ENCODE measurements at places on chromosomes 13 and 19. TPM values are rescaled to one million over a fixed set of nuclear protein-coding genes. Genes with fewer than 3 reads are reported as not detected.

DNA sequence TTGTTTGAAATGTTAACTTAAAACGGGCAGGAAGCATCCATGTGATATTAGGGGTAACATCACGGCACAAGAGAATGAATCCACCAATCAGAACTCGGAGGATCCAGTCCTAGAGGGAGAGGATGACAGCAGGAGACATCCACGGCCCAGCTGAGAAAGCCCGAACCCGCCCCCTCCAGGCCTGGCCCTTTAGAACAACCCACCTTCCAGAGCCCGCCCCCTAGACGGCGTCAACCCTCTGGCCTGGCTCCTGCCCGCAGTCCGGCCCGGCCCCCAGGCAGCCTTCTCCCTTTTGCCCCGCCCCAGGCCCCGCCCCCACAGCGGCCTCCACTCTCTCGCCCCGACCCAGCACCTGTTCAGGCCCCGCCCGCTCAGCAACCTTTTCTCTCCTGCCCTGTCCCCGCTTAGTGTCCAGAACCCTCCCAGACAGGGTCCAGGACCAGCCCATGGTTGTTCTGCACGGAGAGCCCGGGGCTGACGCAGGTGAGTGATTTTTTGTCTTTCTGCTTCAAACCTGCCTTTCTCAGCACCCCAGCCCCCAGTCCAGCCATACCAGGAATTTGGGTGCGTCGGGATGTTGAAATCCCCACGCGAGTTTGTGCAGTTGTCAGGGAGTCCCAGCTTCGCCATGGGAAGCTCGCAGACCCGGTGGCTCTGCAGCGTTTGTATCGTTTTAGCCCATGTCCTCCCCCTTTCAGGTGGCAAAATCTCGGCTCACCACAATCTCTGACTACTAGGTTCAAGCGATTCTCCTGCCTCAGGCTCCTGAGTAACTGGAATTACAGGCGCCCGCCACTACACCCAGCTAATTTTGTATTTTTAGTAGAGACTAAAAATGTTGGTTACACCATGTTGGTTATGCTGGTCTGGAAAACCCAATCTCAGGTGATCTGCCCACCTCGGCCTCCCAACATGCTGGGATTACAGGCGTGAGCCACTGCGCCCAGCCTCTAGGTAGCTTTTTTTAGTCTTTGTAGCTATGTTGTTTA is 16.1 kb downstream of the ZNF816 start:
- DNase-seq: no peak
- H3K36me3 ChIP-seq: peaks cover 42% of the 10 kb centered on the region
- no peak overlapping the region for H3K27ac ChIP-seq

DNA sequence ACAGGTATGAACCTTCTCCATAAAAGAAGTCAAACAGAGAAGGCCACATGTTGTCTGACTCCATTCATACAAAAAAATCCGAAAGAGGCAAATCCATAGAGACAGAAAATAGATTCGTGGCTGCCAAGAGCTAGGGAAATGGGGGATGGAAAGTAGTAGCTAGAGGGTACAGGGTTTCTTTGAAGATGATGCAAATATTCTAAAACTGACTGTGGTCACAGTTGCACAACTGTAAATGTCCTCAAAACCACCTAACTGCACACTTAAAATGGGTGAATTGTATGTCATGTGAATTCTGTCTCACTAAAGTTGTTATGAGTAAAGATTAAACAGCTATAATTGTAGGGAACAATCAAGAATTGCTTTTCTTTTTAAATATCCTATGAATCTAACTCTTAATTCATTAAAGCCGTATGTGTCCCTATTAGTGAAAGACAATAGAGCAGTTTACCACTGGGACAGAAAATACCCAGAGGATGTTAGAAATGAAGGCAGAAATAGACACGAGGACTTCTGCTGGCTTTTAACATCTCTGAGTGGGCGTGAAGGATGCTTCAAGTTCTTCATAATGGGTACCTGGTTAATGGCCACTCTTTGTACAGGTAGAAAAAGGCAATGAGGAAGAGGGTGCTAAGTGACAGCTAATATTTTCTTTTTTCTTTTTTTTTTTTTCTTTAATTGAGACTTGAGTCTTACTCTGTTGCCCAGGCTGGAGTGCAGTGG is 21.2 kb downstream of the INSR start:
- H3K36me3 ChIP-seq: no peaks in the 10 kb centered on the region
- H3K27ac ChIP-seq: no peak overlapping the region
- H3K4me1 ChIP-seq: no peaks in the 10 kb centered on the region
- H3K4me3 ChIP-seq: no peak overlapping the region
- DNase-seq: no peak

The KIR2DL1 gene
- total RNA-seq: not detected

DNA sequence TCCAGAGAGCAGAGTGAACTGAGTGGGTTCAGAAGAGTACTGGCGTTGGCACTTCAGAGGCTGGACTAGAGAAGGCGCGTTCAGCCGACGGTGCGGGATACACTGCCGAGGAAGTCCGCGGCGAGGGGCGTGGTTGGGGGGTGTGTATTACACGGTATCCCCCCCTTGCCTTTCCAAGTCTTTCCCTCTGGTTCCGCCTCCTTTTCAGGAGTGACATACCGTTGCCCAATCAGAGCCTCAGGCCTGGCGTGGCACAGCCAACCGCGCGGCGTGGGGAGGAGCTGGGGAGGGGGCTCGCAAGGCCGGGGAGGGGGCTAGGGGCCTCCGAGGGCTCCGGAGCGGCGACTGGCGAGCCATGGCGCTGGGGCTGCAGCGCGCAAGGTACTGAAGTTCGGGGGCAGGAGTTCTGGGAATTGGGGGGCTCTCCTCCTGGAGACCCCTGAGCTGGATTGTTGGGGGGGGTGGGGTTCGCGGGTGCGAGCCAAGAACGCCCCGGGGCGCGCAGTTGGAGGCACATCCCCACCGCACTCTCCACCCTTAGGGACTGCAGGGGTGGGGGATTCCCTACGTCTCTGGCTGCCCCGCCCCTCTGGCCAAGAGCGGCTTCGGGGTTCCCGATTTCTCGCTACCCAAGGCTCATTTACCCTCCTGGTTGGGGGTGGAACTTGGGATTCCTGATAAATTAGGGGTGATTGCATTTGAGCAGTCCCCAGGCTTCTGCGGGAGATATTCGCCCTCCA is at the start of gene HIF3A:
Gene HIF3A, plus strand, starts transcription at position 321 of the 740 bp plus-strand sequence. Its CDS starts 35 bp downstream, at position 356.
- no peak within 1 kb of the TSS for H3K27ac ChIP-seq
- peaks cover 27% of the 10 kb centered on the region for H3K27me3 ChIP-seq
- no peaks in the 10 kb centered on the region for H3K36me3 ChIP-seq
- no peak for DNase-seq
- no peak within 1 kb of the TSS for H3K4me3 ChIP-seq

GRCh38 chr13:28336193-28336657 is 158.7 kb downstream of the FLT1 start:
- H3K4me1 ChIP-seq: peaks cover 2% of the 10 kb centered on the region
- DNase-seq: no peak
- H3K4me3 ChIP-seq: no peak overlapping the region

DNA sequence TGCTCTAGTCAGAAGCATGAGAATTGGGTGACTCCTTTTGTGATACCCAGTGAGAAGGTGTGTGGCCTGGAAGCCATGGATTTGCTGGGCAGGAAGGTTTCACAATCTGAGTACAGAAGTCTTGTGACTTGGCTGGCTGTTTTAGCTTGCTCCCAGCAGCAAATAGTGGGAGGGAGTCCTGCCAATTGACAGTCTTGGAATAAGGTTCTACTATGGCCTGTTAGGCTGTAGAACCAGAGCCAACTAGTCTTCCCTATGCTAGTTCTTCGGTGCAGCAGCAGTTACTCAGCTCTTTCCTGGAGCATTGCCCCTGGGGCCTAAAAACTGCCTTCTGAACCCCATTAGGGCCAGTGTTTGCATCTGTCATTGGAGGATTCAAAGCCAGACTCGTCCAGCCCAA is 1935.4 kb upstream of the PCDH20 start:
- no peaks in the 10 kb centered on the region for H3K27me3 ChIP-seq
- H3K4me1 ChIP-seq: no peaks in the 10 kb centered on the region
- H3K4me3 ChIP-seq: no peak overlapping the region
- no peak overlapping the region for H3K27ac ChIP-seq
- DNase-seq: no peak

DNA sequence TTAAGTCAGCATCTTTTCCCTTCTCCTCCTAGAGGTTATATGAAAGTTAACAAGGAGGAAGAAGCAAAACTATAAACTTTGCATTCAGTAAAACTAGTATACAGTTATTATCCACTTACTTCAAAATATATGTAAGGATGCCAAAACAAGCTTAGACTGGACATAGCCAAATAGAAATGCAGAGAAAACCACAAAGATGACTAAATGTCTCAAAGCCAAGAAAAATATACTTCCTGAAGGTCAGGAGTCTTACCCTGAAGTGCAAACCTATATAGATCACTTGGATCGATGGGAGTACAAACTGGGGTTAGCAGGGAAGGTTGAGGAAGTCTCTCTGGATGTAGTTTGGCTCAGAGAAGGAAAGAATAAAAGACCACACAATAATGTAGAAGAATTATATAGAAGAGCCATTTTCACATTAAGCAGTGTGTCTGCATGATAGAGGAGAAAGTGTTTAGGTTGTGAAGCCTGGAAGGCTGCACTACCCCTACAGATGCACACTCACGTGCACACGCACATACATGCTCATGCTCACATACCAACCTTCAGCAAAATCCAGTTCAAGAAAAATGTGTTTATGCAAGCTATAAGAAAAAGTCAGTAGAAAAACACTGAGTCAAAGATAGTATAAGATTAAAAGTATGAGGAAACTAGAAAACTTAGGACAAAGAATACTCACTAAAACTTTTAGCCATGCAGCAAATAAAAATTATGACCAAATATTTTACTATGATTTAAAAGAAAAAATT is 112.1 kb upstream of the RXFP2 start:
- no peaks in the 10 kb centered on the region for H3K27me3 ChIP-seq
- no peaks in the 10 kb centered on the region for H3K36me3 ChIP-seq
- no peaks in the 10 kb centered on the region for H3K4me1 ChIP-seq
- no peak for DNase-seq
- H3K27ac ChIP-seq: no peak overlapping the region

- H3K27ac ChIP-seq: no peak overlapping the region
- no peak for DNase-seq
- H3K4me1 ChIP-seq: no peaks in the 10 kb centered on the region
- peaks cover 15% of the 10 kb centered on the region for H3K36me3 ChIP-seq
- no peak overlapping the region for H3K4me3 ChIP-seq
These were observed 19.7 kb upstream of the ERCC5 start for GRCh38 chr13:102825921-102826706.

DNA sequence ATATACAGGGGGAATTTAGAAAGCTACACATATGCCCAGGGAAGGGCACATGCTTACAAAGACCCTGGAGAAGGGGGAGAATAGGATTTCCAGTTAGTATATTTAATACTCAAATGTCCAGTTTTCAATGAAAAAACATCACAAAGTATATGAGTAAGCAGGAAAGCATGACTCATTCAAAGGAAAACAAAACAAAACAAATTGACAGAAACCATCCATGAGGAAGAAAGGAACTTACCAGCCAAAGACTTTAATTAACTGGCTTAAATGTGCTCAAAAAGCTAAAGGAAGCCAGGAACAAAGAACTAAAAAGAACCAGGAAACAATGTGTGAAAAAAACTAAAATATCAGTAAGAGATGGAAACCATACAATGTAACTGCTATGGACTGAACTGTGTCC is 716.2 kb upstream of the ARGLU1 start:
- H3K27me3 ChIP-seq: no peaks in the 10 kb centered on the region
- no peak overlapping the region for H3K27ac ChIP-seq
- DNase-seq: no peak
- H3K4me3 ChIP-seq: no peak overlapping the region

GRCh38 chr13:72198042-72198441 is 331.0 kb upstream of the DACH1 start:
- no peak overlapping the region for H3K4me3 ChIP-seq
- DNase-seq: no peak
- H3K27me3 ChIP-seq: no peaks in the 10 kb centered on the region
- no peak overlapping the region for H3K27ac ChIP-seq
- H3K4me1 ChIP-seq: no peaks in the 10 kb centered on the region

The SMIM44 gene
- not detected for total RNA-seq

The TGFB1 gene
- 95.6 TPM for total RNA-seq

DNA sequence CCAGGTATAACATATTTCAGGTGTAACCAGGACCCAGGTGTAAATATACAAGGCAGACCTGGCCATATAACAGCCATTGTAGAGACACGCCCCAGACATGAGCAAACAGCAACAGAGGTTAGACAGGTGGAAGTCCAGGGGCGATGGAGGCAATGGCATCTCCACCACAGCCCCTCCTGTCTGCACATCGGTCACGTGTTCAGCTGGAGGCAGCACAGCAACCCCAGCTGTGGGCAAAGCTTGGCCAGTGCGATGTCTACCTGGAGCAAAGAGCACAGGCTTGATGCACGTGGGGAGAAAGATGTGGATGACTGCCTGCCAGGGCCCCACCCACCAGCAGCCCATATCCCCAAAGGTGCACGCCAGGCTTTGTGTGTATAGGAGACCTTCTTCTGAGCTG is 4.4 kb downstream of the CYP4F2 start:
- H3K36me3 ChIP-seq: no peaks in the 10 kb centered on the region
- no peak for DNase-seq
- peaks cover 10% of the 10 kb centered on the region for H3K27me3 ChIP-seq
- no peaks in the 10 kb centered on the region for H3K4me1 ChIP-seq
- H3K27ac ChIP-seq: no peak overlapping the region
- H3K4me3 ChIP-seq: no peak overlapping the region

DNA sequence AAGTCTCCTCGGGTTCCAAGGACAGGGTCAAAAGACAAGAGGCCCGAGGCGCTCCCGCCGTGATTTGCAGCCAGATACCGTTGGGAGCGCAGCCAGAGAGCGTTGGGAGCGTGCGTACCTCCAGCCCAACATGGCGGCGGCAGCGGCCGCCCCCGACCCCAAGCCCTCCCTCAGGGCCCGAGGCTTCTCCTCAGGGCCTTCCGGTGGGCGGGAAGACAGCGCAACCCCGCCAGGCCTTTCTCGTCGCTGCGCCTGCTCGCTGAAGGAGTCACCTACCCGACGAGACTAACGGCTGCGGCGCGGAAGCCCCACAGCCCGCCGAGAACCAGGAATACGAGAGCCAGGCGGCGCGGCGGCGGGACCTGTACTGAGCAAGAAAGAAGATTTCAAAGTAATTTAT is 3.2 kb upstream of the ZNF850 start:
- H3K27ac ChIP-seq: no peak overlapping the region
- no peak for DNase-seq
- no peak overlapping the region for H3K4me3 ChIP-seq
- peaks cover 2% of the 10 kb centered on the region for H3K27me3 ChIP-seq
- H3K36me3 ChIP-seq: peaks cover 50% of the 10 kb centered on the region

Data from activated naive CD4-positive, alpha-beta T cell treated with anti-CD3 and anti-CD28 coated beads for 36 hours (primary cell).